H1 (cell line): ENCODE measurements at places on chromosomes 2 and 18.
A peak's percentile ranks its signal among the peaks of the same experiment; 100 is the strongest.

GRCh38 chr2:85595301-85596025 is at the start of gene RNF181:
Gene RNF181 (plus strand): TSS chr2:85595745. CDS start chr2:85595764, 19 bp downstream.
- peak; percentile 91 for DNase-seq
- H3K36me3 ChIP-seq = peaks cover 21% of the 10 kb centered on the region
- no peaks in the 10 kb centered on the region for H3K27me3 ChIP-seq
- no peaks in the 10 kb centered on the region for H3K4me1 ChIP-seq

DNA sequence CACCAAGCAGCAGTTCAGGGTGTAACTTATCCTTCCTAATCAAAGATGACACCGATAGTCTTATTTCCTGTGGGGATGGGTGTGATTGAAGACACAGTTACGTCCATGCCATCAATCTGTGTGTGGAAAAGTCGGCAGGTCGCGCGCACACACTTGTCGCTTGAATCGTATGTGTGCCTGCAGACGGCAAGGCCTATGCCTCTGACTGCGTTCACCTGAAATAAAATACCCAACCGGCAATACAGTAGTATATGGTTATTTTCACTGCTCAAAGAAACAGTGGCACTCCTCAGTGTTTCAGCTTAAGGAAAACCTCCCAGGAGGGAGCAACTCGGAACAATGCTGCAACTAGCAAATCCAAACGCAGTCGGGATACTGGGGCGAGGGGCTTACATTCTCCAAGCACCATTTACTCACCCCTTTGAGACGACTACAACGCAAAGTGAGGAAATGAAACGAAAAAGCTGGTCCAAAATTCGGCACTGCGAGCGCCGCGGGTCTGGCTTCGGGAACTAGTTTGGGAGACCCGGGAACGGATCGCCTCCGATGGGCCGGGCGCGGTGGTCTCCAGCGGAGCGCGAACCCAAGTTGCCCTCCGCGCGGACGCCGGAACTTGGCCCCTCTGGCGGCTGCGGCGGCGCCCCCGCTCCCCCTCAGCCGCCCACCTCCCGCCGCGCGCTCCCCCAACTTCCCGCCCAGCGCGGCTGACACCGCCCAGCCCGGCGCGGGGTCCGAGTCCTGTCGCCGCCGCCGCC is 675 bp downstream of the PRKD3 start:
- H3K36me3 ChIP-seq = no peaks in the 10 kb centered on the region
- peak overlapping the region; percentile 67 for H3K27ac ChIP-seq
- no peak for DNase-seq
- peaks cover 14% of the 10 kb centered on the region for H3K27me3 ChIP-seq

GRCh38 chr2:231339316-231339715 is 56.2 kb upstream of the B3GNT7 start:
- H3K27me3 ChIP-seq = no peaks in the 10 kb centered on the region
- no peak overlapping the region for H3K4me3 ChIP-seq
- no peaks in the 10 kb centered on the region for H3K36me3 ChIP-seq
- peaks cover 11% of the 10 kb centered on the region; the same call in 1 of the 2 replicates for H3K4me1 ChIP-seq

- no peak for DNase-seq
- no peaks in the 10 kb centered on the region for H3K36me3 ChIP-seq
- no peak overlapping the region for H3K4me3 ChIP-seq
- H3K27me3 ChIP-seq = no peaks in the 10 kb centered on the region
- H3K4me1 ChIP-seq = no peaks in the 10 kb centered on the region
Observed at GRCh38 chr2:2839393-2839781, 508.3 kb upstream of the MYT1L start.

GRCh38 chr2:144332356-144333142 is 187.4 kb downstream of the ZEB2 start:
- H3K27me3 ChIP-seq = no peaks in the 10 kb centered on the region
- peak; percentile 86 for DNase-seq
- peaks cover 3% of the 10 kb centered on the region for H3K4me1 ChIP-seq
- peak overlapping the region; percentile 67 for H3K27ac ChIP-seq

DNA sequence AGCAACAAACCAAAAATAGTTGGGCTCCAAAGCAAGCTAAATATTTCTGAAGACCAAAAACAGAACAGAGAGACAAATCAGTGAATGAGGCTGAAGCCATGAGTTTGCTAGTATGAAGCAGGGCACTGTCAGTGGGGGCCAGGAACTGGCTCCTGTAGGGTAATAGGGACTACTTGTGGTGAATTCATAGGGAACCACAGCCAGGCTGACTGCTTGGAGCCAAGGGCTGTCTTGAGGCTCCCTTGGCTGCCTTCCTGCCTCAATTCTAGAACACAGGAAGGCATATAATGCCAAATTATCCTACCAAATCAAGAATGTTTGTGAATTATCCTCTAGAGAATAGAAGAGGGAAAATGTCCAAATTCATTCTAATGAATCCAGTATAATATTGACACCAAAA is 406.0 kb downstream of the CCDC85A start:
- no peak overlapping the region for H3K4me3 ChIP-seq
- no peaks in the 10 kb centered on the region for H3K27me3 ChIP-seq
- DNase-seq = no peak
- H3K27ac ChIP-seq = no peak overlapping the region
- H3K36me3 ChIP-seq = no peaks in the 10 kb centered on the region

- DNase-seq = no peak
- no peaks in the 10 kb centered on the region for H3K4me1 ChIP-seq
- H3K36me3 ChIP-seq = no peaks in the 10 kb centered on the region
- H3K4me3 ChIP-seq = no peak overlapping the region
Observed at GRCh38 chr2:106642679-106643078, 155.5 kb downstream of the CD8B2 start.

DNA sequence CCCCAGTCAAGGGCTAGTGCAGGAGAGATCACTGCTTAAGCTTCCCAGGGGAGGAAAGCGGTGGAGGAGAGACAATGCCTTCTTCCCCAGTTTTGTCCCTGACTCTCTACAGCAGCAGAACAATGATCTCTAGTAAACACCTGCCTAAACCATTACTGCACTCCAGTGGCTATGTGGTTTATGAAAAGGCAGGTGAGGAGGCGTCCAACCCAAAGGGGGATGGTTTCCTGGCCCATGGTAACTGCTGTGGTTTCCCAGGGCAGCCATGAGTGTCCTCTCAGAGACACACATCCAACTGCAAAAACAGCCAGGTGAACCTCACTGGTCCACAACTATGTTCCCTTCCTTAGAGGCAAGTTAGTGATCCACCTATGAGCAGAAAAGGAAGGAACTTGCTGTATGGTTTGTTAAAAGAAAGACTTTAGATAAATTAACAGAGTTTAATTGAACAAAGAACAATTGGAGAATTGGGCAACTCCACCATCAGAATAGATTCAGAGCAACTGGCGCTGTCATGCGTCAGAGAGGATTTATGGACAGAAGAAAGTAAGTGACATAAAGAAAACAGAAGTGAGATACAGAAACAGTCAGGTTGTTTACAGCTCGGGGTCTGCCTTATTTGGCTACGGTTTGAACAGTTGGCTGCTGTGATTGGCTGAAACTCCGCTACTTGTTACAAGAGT is 4.8 kb upstream of the TTC39C start:
- no peak overlapping the region for H3K4me3 ChIP-seq
- DNase-seq = no peak
- no peak overlapping the region for H3K27ac ChIP-seq
- peaks cover 5% of the 10 kb centered on the region; the same call in 1 of the 2 replicates for H3K27me3 ChIP-seq
- no peaks in the 10 kb centered on the region for H3K4me1 ChIP-seq

- DNase-seq = no peak
- no peaks in the 10 kb centered on the region for H3K27me3 ChIP-seq
- H3K27ac ChIP-seq = no peak overlapping the region
- H3K4me1 ChIP-seq = no peaks in the 10 kb centered on the region
- H3K4me3 ChIP-seq = no peak overlapping the region
Observed at GRCh38 chr18:61749031-61749430, 143.8 kb downstream of the RNF152 start.

GRCh38 chr2:164205347-164205746 is 415.9 kb downstream of the GRB14 start:
- no peak overlapping the region for H3K4me3 ChIP-seq
- H3K36me3 ChIP-seq = no peaks in the 10 kb centered on the region
- no peaks in the 10 kb centered on the region for H3K27me3 ChIP-seq

GRCh38 chr2:75466708-75467311 is 93.9 kb downstream of the EVA1A start:
- no peaks in the 10 kb centered on the region for H3K27me3 ChIP-seq
- H3K36me3 ChIP-seq = no peaks in the 10 kb centered on the region
- H3K4me1 ChIP-seq = no peaks in the 10 kb centered on the region; the same call in 1 of the 2 replicates
- H3K27ac ChIP-seq = no peak overlapping the region
- peak; percentile 80 for DNase-seq

- no peaks in the 10 kb centered on the region for H3K27me3 ChIP-seq
- no peak overlapping the region for H3K4me3 ChIP-seq
- H3K4me1 ChIP-seq = no peaks in the 10 kb centered on the region
- no peaks in the 10 kb centered on the region for H3K36me3 ChIP-seq
- no peak for DNase-seq
- H3K27ac ChIP-seq = no peak overlapping the region
Observed at GRCh38 chr18:69727912-69728572, 219.6 kb downstream of the CD226 start.

GRCh38 chr2:25122367-25122766 is 46.0 kb downstream of the POMC start:
- no peaks in the 10 kb centered on the region for H3K27me3 ChIP-seq
- H3K4me3 ChIP-seq = no peak overlapping the region
- H3K27ac ChIP-seq = no peak overlapping the region
- H3K4me1 ChIP-seq = no peaks in the 10 kb centered on the region

GRCh38 chr2:206160807-206161179 is 1.1 kb downstream of the EEF1B2 start:
- peak overlapping the region; percentile 94 for H3K4me3 ChIP-seq
- H3K4me1 ChIP-seq = no peaks in the 10 kb centered on the region
- peak overlapping the region; percentile 85 for H3K27ac ChIP-seq
- no peaks in the 10 kb centered on the region for H3K27me3 ChIP-seq
- peaks cover 37% of the 10 kb centered on the region for H3K36me3 ChIP-seq

DNA sequence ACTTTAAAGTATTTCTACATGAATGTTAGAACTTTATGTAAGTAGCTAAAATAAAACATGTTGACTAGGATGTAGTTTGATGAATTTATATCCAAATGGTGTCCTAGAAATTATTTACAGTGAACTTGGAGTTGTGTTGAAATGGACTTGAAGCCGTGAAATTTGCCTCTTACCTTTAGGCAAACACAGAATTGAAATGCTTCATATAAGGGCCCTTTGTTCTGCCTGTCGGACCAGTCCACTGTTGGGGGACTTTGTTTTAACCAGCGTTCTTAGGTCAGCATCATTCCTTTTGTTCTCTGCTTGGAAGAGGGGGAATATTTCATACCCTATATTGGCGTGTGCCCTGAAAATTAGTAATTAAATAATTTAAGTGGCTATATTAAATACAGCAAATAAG is 18.3 kb downstream of the RAB12 start:
- peaks cover 10% of the 10 kb centered on the region for H3K36me3 ChIP-seq
- no peaks in the 10 kb centered on the region for H3K27me3 ChIP-seq
- H3K4me1 ChIP-seq = peaks cover 15% of the 10 kb centered on the region
- no peak for DNase-seq

GRCh38 chr18:34280653-34281052 is 55.9 kb upstream of the NOL4 start:
- H3K4me1 ChIP-seq = no peaks in the 10 kb centered on the region
- H3K36me3 ChIP-seq = no peaks in the 10 kb centered on the region
- DNase-seq = no peak
- no peak overlapping the region for H3K4me3 ChIP-seq
- no peaks in the 10 kb centered on the region for H3K27me3 ChIP-seq

DNA sequence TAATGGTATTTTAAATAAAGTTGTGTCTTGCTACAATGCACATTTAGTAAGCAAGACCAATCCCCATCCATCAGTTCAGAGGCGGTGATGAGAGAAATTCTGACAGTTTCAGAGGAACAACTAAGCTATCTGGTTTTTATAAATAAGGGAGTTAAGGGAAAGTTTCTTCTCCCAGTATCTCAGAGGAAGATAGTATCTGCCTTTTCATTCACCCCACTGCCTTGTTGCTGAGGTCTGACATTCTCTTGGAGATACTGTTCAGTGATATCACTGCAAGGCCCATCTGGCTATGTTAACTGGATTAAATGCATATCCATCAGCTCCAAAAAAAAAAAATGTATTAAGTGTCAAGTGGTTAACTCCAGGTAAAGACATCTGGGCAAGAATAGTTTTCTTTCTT is 47.9 kb downstream of the RBMS1 start:
- H3K4me3 ChIP-seq = no peak overlapping the region
- no peak for DNase-seq
- H3K4me1 ChIP-seq = no peaks in the 10 kb centered on the region
- no peaks in the 10 kb centered on the region; the same call in 1 of the 2 replicates for H3K36me3 ChIP-seq
- H3K27me3 ChIP-seq = no peaks in the 10 kb centered on the region
- H3K27ac ChIP-seq = no peak overlapping the region

DNA sequence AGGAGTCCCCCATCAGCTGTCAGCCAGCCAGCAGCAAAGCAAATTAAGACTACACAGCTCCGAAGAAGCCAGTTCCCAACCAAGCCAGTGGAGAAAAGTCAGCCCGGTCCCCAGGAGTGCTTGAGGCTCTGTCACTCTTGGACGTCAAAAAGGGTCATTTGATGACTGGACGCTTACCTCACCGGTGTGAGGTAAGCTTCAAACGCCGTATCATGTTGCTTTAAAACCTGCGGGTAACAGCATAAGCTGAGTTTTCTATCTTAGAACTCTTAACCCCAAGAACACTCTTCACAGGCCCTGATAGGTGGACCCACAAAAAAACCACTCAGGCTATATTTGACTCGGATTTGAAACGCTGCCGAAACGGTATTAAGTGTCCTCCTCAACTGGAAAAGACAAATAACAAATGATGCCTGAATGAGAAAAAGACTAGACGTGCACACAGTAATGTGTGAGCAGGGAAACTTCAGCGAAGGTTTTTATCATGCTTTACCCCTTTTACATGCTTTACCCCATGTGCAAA is 682 bp upstream of the LNPK start:
- peaks cover 4% of the 10 kb centered on the region for H3K4me1 ChIP-seq
- no peaks in the 10 kb centered on the region for H3K36me3 ChIP-seq
- H3K27me3 ChIP-seq = no peaks in the 10 kb centered on the region
- H3K4me3 ChIP-seq = peak overlapping the region; percentile 89

DNA sequence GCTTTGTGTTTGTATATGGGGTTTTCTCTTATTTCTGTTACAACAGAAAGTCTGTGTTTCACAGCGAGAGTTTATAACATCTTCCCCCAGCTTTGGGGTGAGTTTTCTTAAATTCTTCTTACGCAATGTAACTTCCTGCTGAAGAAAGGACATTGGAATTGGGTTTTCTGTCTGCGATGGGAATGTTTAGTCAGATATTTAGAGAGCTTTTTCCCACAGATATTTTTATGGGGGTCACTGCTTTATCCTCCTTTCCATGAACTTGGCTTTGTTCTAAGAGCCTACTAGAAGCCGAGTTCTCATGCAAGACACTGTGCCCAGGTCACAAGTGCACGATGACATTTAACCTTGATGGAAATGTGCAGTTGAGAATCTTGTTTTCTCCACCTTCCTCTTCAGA is 22.1 kb downstream of the B3GNT2 start:
- DNase-seq = no peak
- no peak overlapping the region for H3K27ac ChIP-seq
- H3K4me3 ChIP-seq = no peak overlapping the region

- H3K36me3 ChIP-seq = no peaks in the 10 kb centered on the region
- H3K27me3 ChIP-seq = no peaks in the 10 kb centered on the region
- no peaks in the 10 kb centered on the region for H3K4me1 ChIP-seq
Observed at GRCh38 chr2:188850786-188851185, 123.4 kb upstream of the COL3A1 start.
